ENCODE measurements at places on chromosomes 1 and 21. TPM values are rescaled to one million over a fixed set of nuclear protein-coding genes. Genes with fewer than 3 reads are reported as not detected.

Gene RSPO1
- not detected for total RNA-seq

Gene NBPF6
- total RNA-seq, result not detected

Gene PATJ
- 38.9 TPM for total RNA-seq

Gene OR2L2
- 0.17 TPM for total RNA-seq

DNA sequence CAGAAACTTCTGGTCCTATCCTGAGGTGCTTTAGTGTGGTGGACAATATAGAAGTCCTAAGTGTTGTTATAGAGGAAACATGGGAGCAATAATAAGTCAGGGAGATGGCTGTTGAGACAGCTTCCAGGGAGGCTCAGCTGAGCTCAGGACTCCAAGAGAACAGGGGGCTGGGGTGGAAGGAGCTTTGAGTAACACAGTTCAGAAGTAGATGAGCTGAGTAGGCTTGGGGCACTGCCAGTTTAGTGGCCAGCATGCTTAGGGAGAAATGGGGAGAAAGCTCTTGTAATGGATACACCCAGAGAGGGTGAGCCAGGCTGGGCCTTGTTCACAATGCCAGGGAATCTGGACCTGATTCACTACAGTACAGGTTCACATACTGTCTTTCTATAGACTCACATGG, 201.6 kb downstream of the DAB1 start:
- no peak for DNase-seq

DNA sequence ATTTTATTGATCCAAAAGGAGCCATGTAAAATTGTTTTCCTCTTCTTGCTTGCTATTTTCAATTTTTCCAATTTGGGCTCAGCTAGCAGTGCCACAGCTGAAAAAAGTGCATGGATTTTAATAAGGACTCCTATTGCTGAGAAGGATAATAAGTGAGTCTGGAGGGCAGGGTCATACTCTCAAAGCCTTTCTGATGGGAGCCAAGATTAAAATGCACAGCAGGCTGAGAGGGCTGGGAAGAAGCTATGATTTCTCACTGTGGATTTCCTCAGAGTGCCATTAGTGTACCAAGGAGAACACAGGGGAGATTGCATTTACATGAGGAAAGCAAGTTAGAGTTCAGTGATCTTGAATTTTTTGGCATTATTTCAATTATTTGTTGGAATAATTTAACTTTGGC, 261.3 kb downstream of the ST6GALNAC3 start:
- no peak for DNase-seq

DNA sequence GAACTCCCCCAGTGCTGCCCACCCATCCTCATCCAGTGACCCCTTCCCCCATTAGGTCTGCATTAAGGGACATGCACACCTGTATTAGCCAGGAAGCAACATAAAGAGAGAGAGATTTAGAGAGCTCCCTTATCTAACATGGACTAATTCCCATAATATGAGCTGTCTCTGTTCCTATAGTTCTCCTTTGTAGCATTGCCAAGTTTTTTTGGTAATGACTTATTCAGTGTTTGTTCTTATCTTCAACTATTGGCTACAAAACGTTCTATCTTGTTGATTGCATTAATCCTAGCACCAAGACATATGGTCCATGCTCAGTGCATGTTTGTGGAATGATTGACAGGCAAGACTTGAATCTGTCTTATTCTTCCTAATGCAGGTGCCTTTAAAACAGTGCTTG, 264.0 kb downstream of the ADGRL2 start:
- DNase-seq, result no peak

DNA sequence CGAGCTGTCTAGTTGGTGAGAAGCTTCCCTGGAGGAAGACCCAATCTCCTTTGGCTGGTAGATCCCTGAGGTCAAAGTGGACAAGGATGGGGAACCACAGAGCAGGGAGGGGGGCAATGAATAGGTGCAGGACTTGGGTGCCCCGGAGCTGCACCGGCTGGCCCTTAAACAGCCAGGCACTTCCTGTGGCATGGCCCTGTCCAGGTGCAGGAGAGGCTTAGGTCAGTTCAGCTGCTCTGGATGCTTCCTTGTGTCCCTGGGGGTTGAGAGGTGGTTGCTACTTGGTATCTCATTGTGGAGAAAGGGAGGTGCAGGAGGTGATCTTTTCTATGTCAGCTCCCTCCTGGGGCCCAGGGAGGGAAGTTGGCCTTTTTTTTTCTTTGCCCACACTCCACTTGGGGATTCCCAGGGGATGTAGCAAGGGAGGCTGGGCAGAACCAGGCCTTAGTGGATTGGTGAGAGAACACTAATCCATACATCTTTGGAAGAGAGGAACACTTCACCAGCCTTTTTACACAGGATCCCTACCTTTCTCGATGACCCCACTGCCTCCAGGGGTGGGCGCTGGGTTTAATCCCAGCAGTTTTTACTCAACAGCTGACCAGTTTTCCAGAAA, 1.2 kb upstream of the ST3GAL3 start:
- no peak for DNase-seq
